ENCODE measurements at places on chromosomes 11 and 22. TPM values are rescaled to one million over a fixed set of nuclear protein-coding genes. Genes with fewer than 3 reads are reported as not detected.

OR52B4 gene
- total RNA-seq, result not detected

GRCh38 chr11:8035200-8035855 is 45.7 kb upstream of the TUB start:
- no peaks in the 10 kb centered on the region for H3K4me1 ChIP-seq
- H3K4me3 ChIP-seq, result no peak overlapping the region
- DNase-seq, result no peak
- H3K27ac ChIP-seq, result no peak overlapping the region
- H3K36me3 ChIP-seq, result no peaks in the 10 kb centered on the region

DNA sequence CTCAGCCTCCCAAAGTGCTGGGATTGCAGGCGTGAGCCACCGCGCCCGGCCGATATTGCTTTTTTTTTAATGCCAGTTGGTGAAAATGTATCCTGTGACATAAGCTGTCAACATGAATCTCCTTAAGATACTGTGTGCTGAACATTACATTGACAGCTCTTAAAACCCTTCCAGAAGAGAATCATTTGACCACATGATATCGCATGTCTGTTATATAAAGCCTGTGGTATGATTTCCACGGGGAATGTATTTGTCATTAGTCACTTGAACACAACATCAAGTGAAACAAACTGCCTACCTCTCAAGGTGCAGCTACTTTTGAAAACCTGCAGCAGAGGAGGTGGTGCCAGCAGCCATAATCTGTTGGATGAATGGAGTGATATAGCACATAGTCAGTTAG is 67.0 kb downstream of the BCL2L13 start:
- H3K27ac ChIP-seq, result no peak overlapping the region
- H3K4me3 ChIP-seq, result no peak overlapping the region
- no peak for DNase-seq
- H3K36me3 ChIP-seq, result peaks cover 46% of the 10 kb centered on the region

DNA sequence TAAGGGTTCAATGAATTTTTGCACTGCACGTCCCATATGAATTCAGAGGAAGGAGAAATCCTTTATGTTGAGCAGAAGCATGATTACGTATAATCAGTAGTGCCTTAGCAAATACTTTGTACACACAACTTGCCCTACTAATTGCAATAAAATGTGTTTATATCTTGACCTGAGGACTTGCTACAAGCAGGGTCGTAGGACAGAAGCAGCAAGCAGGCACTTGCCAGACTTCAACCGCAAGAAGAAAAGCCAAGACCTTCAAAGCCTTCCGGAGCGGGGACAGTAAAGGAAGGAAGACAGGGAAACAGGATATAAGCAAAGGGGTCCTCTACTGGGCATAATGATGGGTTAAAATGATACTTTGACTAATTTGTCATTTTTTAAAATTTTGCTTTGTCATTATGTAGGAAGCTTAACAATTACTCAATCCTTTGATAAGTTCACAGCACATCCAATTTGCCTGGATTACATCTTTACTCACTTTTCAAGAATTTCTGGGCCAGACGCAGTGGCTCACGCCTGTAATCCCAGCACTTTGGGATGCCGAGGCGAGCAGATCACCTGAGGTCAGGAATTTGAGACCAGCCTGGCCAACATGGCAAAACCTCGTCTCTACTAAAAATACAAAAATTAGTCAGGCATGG is 23.2 kb upstream of the UBASH3B start:
- H3K4me1 ChIP-seq, result no peaks in the 10 kb centered on the region
- H3K27ac ChIP-seq, result no peak overlapping the region
- DNase-seq, result no peak
- no peaks in the 10 kb centered on the region for H3K27me3 ChIP-seq

DNA sequence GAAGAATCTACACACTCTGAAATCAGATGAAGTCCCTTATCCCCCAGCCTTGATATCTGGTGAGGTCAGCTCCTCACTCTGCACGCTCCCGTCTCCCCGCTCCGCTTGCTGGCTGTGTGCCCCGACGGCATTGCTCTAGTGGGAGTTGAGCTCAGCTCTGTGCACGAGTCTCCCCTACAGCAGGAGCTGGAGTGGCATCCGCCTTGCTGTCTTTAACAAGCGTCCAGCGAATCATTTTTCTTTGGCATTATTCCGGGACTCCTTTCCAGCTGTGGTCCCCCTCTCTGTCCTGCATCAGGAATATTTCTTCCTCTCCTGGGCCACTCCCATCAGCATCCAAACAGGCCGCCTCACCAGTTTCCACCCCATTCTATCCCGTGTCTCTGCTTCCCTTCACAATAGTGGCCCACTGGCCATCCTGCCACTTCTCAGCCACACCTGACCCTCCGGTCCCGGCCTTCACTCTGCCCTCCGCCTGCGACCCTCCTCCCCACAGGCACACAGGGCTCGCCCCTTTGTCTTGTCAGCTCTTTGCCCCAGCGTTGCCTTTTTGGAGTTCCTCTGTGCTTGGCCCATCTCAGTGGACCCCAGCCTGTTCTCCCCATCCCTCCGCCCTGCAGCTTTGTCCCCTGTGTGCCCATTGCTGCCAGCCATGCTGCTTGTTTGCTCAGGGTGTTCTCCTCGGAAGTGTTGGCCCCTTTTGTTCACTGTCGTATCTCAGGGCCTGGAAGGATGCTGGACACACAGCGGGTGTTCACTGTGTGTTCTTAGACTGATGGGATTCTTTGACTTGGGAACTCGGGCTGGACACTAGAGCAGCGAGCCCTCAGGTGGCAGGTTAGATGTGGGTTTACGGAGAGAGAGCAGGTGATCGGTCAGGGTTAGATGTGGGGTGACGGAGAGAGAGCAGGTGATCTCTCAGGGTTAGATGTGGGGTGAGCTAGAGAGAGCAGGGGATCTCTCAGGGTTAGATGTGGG is 441.8 kb downstream of the TBC1D22A start:
- DNase-seq, result peak; percentile 30
- no peak overlapping the region for H3K27ac ChIP-seq
- no peaks in the 10 kb centered on the region for H3K27me3 ChIP-seq
- H3K36me3 ChIP-seq, result no peaks in the 10 kb centered on the region
- no peak overlapping the region for H3K4me3 ChIP-seq

DDIAS gene
- 5.0 TPM for total RNA-seq

FGF3 gene
- not detected for total RNA-seq

PATE4 gene
- not detected for total RNA-seq

- H3K4me3 ChIP-seq, result no peak overlapping the region
- H3K27ac ChIP-seq, result no peak overlapping the region
- H3K4me1 ChIP-seq, result peaks cover 16% of the 10 kb centered on the region
- no peaks in the 10 kb centered on the region for H3K27me3 ChIP-seq
- H3K36me3 ChIP-seq, result no peaks in the 10 kb centered on the region
Measured at GRCh38 chr22:20211409-20211996, 56.6 kb downstream of the RTN4R start.

- H3K4me1 ChIP-seq, result peaks cover 4% of the 10 kb centered on the region
- H3K27me3 ChIP-seq, result no peaks in the 10 kb centered on the region
- H3K36me3 ChIP-seq, result no peaks in the 10 kb centered on the region
- DNase-seq, result no peak
- H3K27ac ChIP-seq, result no peak overlapping the region
Measured at GRCh38 chr22:44622679-44623078, 79.3 kb upstream of the PRR5 start.

DNA sequence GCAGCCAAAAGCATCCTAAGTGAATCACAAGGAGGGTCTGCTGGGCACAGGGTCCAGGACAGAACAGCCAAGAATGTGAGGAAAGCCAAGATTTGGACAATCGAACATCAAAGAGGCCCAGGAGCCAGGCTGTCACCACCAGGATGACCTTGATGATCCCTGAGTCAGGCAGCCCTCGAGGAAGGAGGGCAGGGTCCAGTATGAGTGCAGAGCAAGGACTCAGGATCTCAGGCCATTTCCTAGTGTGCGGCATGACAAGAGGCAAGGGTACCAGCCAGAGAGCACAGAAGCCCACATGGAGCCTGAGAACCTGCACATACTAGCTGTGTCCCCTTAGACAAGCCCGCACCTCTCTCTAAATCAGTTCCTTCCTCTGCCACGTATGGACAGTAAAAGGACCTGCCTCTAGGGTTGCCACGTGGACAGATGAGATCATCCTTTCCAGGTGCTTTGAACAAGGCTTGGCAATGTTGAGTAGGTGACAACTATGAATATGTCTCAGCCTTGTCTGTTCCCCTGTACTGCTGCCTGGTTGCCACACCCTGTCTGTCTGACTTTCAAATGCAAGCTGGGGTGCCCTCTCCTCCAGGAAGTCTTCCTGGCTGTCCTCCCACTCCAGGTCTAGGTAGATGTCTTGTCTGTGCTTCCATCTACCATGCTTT is 32.2 kb upstream of the ISX start:
- no peaks in the 10 kb centered on the region for H3K36me3 ChIP-seq
- no peak overlapping the region for H3K4me3 ChIP-seq
- no peaks in the 10 kb centered on the region for H3K27me3 ChIP-seq
- no peak overlapping the region for H3K27ac ChIP-seq
